Cardiac muscle cell (in vitro differentiated cells and primary cell): ENCODE measurements at places on chromosomes 3 and 15. TPM values are rescaled to one million over a fixed set of nuclear protein-coding genes. Genes with fewer than 3 reads are reported as not detected.

ACAN gene
- total RNA-seq = 0.67 and 0.71 TPM in 2 replicates

GREM1 gene
- total RNA-seq = 0.09 and 0.39 TPM in 2 replicates

TRAT1 gene
- not detected in 2 replicates for total RNA-seq

CAMKV gene
- 0.09 and 0.32 TPM in 2 replicates for total RNA-seq

NPAP1 gene
- total RNA-seq = 0.21 and 0.28 TPM in 2 replicates

TGM5 gene
- not detected in 2 replicates for total RNA-seq

ICE2 gene
- 19.8 and 41.5 TPM in 2 replicates for total RNA-seq

AHSG gene
- total RNA-seq = not detected in 2 replicates

ERICH6 gene
- total RNA-seq = 0.18 TPM in 1 of 2 replicates, not detected in the other

SACM1L gene
- total RNA-seq = 15.7 and 37.5 TPM in 2 replicates

RAF1 gene
- 104 and 153 TPM in 2 replicates for total RNA-seq

CCR2 gene
- total RNA-seq = not detected in 2 replicates

TRMT10C gene
- 20.8 and 23.1 TPM in 2 replicates for total RNA-seq

NANOGP8 gene
- total RNA-seq = not detected in 2 replicates

GABRG3 gene
- total RNA-seq = not detected in 2 replicates

ARHGEF26 gene
- 4.0 and 4.2 TPM in 2 replicates for total RNA-seq

STIMATE gene
- 9.0 and 17.4 TPM in 2 replicates for total RNA-seq

PLA2G4D gene
- total RNA-seq = 0.03 TPM in 1 of 2 replicates, not detected in the other

CPNE9 gene
- total RNA-seq = not detected in 2 replicates

LRRIQ4 gene
- 0.15 TPM in 1 of 2 replicates, not detected in the other for total RNA-seq

KLF15 gene
- total RNA-seq = 9.5 and 16.5 TPM in 2 replicates

ZKSCAN7 gene
- total RNA-seq = 24.9 and 27.4 TPM in 2 replicates

GOLGA8S gene
- 0.04 TPM in 1 of 2 replicates, not detected in the other for total RNA-seq

KCNMB3 gene
- 0.46 and 2.7 TPM in 2 replicates for total RNA-seq

ZNF385D gene
- total RNA-seq = 0.74 and 1.3 TPM in 2 replicates

MESP2 gene
- 0.32 and 2.4 TPM in 2 replicates for total RNA-seq

DGKG gene
- 0.15 and 0.92 TPM in 2 replicates for total RNA-seq

CAMK1 gene
- total RNA-seq = 23.7 and 24.6 TPM in 2 replicates

TM4SF4 gene
- total RNA-seq = not detected in 2 replicates

PRSS50 gene
- total RNA-seq = 3.2 and 4.1 TPM in 2 replicates

LSAMP gene
- total RNA-seq = 4.8 and 6.0 TPM in 2 replicates

AEN gene
- 34.0 and 53.6 TPM in 2 replicates for total RNA-seq

GABRR3 gene
- total RNA-seq = not detected in 2 replicates

ISLR2 gene
- total RNA-seq = 0.14 TPM in 1 of 2 replicates, not detected in the other

AADAC gene
- not detected in 2 replicates for total RNA-seq

ZBED2 gene
- total RNA-seq = not detected in 2 replicates

PROK2 gene
- total RNA-seq = not detected in 2 replicates

IL17RE gene
- 1.3 and 3.7 TPM in 2 replicates for total RNA-seq

ALPK3 gene
- total RNA-seq = 44.6 and 52.1 TPM in 2 replicates

SCAANT1 gene
- total RNA-seq = not detected in 2 replicates

FBXO40 gene
- total RNA-seq = 7.3 and 18.0 TPM in 2 replicates

CRTAP gene
- total RNA-seq = 62.1 and 127 TPM in 2 replicates

STRA6 gene
- total RNA-seq = 32.5 and 49.6 TPM in 2 replicates

IGSF10 gene
- 0.18 and 0.33 TPM in 2 replicates for total RNA-seq

CLDN16 gene
- total RNA-seq = 0.18 TPM in 1 of 2 replicates, not detected in the other

SLC28A2 gene
- total RNA-seq = not detected in 2 replicates

CEP152 gene
- 1.7 and 5.6 TPM in 2 replicates for total RNA-seq

ATR gene
- total RNA-seq = 11.2 and 15.7 TPM in 2 replicates

FNDC3B gene
- total RNA-seq = 56.8 and 62.3 TPM in 2 replicates

RMDN3 gene
- total RNA-seq = 16.8 and 21.1 TPM in 2 replicates

SH2D7 gene
- not detected in 2 replicates for total RNA-seq

MRAS gene
- 68.6 and 92.6 TPM in 2 replicates for total RNA-seq

SPATA12 gene
- total RNA-seq = not detected in 2 replicates
